Colonic mucosa (tissue), 4 donors: ENCODE measurements at places on chromosomes 5 and 9. TPM values are rescaled to one million over a fixed set of nuclear protein-coding genes. Genes with fewer than 3 reads are reported as not detected.

The SNX24 gene
- total RNA-seq, result 8.8 TPM

The BOD1 gene
- 24.4 TPM for total RNA-seq

The PCA3 gene
- total RNA-seq, result not detected

The LURAP1L gene
- total RNA-seq, result 19.3 TPM

The HAPLN1 gene
- 3.8 TPM for total RNA-seq

The PPP1R26 gene
- total RNA-seq, result 19.7 TPM

The IFNK gene
- not detected for total RNA-seq

The PCDHGB5 gene
- 3.1 TPM for total RNA-seq

The PHF24 gene
- 0.64 TPM for total RNA-seq

The FGD3 gene
- total RNA-seq, result 2.3 TPM

The PCDHA10 gene
- 0.07 TPM for total RNA-seq

The ARHGEF39 gene
- total RNA-seq, result 34.0 TPM

The RNF20 gene
- total RNA-seq, result 40.9 TPM

The B4GALT7 gene
- total RNA-seq, result 19.2 TPM

The NEUROG1 gene
- not detected for total RNA-seq

The WNT8A gene
- total RNA-seq, result not detected

The COMMD10 gene
- 26.5 TPM for total RNA-seq
